Neural cell (in vitro differentiated cells): ENCODE measurements at places on chromosomes 4 and X. TPM values are rescaled to one million over a fixed set of nuclear protein-coding genes. Genes with fewer than 3 reads are reported as not detected.

TMEM35A gene
- polyA plus RNA-seq = 244 and 252 TPM in 2 replicates

IGSF1 gene
- 2.6 and 3.0 TPM in 2 replicates for polyA plus RNA-seq

DMRTC1 gene
- polyA plus RNA-seq = 1.8 TPM in 1 of 2 replicates, not detected in the other

CT45A2 gene
- not detected in 2 replicates for polyA plus RNA-seq

PFKFB1 gene
- 0.51 and 0.52 TPM in 2 replicates for polyA plus RNA-seq

CRLF2 gene
- polyA plus RNA-seq = not detected in 2 replicates

GAGE2A gene
- polyA plus RNA-seq = not detected in 2 replicates

MAP9 gene
- polyA plus RNA-seq = 32.9 and 36.0 TPM in 2 replicates

GYPB gene
- not detected in 2 replicates for polyA plus RNA-seq

GTPBP6 gene
- polyA plus RNA-seq = 23.6 and 35.6 TPM in 2 replicates

DCLK2 gene
- polyA plus RNA-seq = 134 and 154 TPM in 2 replicates

RIPPLY1 gene
- 0.57 TPM in 1 of 2 replicates, not detected in the other for polyA plus RNA-seq

BEX5 gene
- polyA plus RNA-seq = 9.2 and 17.8 TPM in 2 replicates

COMMD8 gene
- 22.7 and 29.6 TPM in 2 replicates for polyA plus RNA-seq

FBXO8 gene
- 28.7 and 29.3 TPM in 2 replicates for polyA plus RNA-seq

NKX3-2 gene
- not detected in 2 replicates for polyA plus RNA-seq

HSFX1 gene
- polyA plus RNA-seq = 0.57 and 1.3 TPM in 2 replicates

PCDH19 gene
- 8.2 and 8.4 TPM in 2 replicates for polyA plus RNA-seq

PNMA3 gene
- polyA plus RNA-seq = 3.2 and 3.7 TPM in 2 replicates

POU4F2 gene
- polyA plus RNA-seq = 0.24 TPM in 1 of 2 replicates, not detected in the other

NSUN7 gene
- 0.51 and 3.8 TPM in 2 replicates for polyA plus RNA-seq

OPRPN gene
- polyA plus RNA-seq = not detected in 2 replicates

XG gene
- polyA plus RNA-seq = 0.37 and 0.42 TPM in 2 replicates

APLN gene
- 0.26 and 0.38 TPM in 2 replicates for polyA plus RNA-seq

RPA4 gene
- not detected in 2 replicates for polyA plus RNA-seq

CYSLTR1 gene
- not detected in 2 replicates for polyA plus RNA-seq

MAGED4B gene
- 343 and 464 TPM in 2 replicates for polyA plus RNA-seq

VCX gene
- polyA plus RNA-seq = not detected in 2 replicates

FGB gene
- polyA plus RNA-seq = not detected in 2 replicates
